ENCODE measurements at places on chromosomes 5 and 9.

DNA sequence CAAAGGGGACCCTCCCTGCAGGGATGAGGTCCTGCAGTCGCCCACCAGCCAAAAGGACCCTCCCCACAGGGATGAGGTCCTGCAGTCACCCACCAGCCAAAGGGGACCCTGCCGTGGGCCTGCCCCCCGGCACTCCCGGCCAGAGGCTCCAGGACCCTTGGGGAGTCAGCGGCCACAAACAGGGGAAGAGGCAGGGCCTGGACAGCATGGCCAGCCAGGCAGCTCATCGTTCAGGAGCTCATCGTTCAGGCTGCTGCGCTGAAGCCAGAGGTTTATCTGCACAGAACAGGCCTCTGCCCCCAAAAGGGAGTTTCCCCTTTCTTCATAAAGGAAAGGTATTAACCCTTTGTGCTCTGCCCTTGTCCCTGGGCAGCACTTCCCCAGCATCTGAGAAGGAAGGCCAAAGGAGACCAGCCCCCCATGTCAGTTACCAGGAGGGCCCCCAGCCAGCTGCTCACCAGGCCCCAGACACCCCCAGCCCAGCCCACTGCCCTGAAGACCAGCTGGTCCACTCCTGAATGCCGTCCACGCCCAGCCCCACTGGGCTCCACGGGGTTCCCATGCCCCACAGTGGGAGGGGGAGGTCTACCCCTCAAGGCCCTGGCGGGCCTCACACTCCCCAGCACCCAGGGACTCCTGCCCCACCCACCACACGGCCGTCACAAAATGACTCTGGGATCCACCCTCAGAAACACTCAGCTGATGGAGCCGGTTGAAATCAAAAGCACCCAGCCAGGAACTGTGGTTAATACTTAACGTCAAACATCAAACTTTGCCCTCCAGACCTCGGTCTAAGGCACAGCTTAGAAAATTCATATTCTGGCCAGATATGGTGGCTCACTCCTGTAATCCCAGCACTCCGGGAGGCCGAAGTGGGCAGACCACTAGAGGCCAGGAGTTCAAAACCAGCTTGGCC, 6.3 kb downstream of the SLC12A7 start:
- DNase-seq: peak; percentile 48

DNA sequence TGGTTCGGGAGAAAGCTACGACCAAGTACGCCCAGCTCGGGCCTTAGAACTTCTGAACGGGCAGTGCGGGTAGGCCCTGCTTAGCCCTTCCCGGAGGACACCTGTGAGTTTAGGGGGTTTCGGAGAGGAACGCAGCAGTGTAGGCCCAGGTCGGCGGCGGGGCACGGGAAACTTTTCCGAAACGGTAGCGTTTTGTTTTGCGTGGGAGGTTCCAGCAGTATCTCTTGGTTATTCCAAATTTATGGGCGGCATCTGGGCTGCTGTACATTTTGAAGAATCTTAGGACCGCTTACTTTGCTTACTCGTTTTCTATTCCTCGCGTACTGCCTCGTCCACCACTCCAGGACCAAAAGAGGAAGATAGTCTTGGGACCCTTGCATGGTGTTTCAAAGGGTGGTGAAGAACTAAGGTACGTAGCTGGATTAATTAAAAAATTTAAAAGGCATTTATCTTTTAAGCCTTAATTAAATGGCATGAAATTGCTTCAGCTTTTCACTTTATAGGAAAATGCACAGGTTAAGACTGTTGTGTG, 492 bp downstream of the TENT2 start:
- DNase-seq: no peak

DNA sequence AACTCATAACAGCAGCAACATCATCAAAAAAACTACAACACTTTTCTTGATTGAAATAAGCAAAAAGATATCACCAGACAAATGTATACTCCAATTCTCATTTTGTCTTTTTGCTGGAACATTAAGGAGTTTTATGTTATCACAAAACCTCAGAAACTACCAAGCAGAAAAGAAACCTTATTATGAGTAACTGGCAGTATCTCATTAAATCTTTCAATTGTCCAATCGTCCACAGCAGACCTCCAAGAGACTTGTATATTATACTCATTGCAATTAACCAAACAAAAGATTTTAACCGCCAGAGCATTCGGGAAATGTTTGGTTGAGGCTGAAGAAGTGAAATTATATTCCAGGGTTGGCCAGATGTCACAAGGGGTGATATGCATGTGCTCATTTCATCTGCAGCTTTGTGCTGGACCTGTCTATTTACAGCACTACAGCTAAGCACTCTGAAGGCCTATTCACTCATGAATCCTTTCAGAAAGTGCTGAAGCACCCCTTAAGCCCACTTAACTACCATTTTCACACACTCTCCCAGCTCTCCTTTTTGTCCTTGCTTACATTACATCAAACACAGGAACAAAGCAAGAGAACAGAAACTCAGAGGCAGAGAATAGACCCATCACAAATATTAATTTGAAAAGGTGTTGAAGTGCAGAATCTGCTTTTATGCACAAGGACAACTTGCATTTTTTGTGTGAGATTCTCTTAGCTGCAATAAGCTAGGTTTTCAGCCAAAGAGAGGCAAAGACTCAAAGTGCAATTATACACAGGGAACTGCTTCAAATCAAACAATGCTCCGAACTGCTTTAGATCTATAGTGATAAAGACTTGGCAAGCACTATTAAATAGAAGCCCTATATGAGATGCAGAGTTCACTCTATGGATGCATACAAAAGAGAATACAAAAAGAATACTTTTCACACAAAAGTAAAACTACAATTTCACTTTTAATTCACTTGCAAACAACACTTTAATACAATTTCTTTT, 150.4 kb upstream of the POU5F2 start:
- DNase-seq: no peak

- DNase-seq: no peak
Observed at GRCh38 chr9:89804766-89805531, 200.1 kb downstream of the GADD45G start.

DNA sequence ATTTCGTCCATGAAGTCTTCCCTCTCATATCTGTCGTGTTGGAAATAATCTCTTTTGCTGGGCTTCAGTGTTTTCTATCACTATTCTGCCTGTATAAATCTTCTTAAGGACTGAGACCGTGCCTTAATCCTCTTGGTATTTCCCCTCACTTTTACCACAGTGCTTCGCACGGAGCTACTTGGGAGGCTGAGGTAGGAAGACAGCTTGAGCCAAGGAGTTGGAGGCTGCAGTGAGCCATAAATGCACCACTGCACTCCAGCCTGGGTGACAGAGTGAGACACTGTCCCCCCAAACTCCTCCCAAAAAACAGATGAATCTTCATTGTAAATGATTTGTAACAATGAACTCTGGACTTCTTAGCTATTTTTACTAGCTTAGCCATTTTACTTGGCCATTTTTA, 57.8 kb downstream of the PHAX start:
- no peak for DNase-seq

DNA sequence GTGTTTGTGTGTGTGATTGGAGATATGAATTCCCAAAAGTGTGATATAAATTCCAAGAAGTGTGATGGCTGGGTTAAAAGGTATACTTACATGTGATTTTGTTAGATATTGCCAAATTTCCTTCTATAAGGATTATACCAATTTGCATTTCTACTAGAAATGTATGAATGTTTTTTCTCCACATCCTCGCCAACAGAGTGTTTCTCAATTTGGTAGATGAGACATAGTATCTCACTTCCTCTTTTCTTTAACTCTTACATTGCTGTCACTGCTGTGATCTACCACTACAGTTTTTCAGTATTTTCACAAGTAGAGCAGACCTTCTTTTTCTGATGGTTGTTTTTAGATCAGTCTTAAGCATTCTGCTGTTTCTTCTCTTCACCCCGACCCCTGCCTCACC, 111.3 kb downstream of the FER start:
- no peak for DNase-seq

GRCh38 chr9:28396058-28396457, 822.8 kb upstream of the C9orf72 start:
- DNase-seq: no peak

GRCh38 chr5:135829681-135830383, 4.6 kb upstream of the SLC25A48 start:
- DNase-seq: no peak

DNA sequence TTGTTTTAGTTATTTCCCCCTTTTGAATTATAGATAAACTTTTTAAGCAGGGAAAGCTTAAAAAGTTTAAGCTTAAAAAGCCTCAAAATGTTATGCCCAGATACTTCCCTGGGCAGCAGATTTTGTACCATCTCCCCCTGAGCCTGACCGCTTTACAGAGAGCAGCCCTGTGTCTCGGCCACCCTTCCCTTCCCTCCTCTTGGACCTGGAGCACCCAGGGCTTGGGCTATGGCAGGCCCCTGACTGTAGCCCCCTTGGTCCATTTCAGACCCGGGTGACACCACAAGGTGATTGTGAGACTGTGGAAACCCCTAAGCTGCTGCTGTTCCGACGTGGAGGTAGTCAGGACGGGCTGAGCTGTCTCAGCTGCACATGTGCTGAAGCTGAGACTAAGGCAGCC, 97.7 kb downstream of the RALGPS1 start:
- DNase-seq: no peak

Measured in effector CD8-positive, alpha-beta T cell (primary cell).